NCI-H2029 treated with DMSO at 0.1 percent for 48 hours (cell line): ENCODE measurements at places on chromosomes 12 and 14.

- no peak for DNase-seq
Observed at GRCh38 chr14:101006008-101006407, 102.5 kb upstream of the RTL1 start.

- DNase-seq: no peak
Observed at GRCh38 chr14:96729889-96730288, 67.3 kb upstream of the VRK1 start.

DNA sequence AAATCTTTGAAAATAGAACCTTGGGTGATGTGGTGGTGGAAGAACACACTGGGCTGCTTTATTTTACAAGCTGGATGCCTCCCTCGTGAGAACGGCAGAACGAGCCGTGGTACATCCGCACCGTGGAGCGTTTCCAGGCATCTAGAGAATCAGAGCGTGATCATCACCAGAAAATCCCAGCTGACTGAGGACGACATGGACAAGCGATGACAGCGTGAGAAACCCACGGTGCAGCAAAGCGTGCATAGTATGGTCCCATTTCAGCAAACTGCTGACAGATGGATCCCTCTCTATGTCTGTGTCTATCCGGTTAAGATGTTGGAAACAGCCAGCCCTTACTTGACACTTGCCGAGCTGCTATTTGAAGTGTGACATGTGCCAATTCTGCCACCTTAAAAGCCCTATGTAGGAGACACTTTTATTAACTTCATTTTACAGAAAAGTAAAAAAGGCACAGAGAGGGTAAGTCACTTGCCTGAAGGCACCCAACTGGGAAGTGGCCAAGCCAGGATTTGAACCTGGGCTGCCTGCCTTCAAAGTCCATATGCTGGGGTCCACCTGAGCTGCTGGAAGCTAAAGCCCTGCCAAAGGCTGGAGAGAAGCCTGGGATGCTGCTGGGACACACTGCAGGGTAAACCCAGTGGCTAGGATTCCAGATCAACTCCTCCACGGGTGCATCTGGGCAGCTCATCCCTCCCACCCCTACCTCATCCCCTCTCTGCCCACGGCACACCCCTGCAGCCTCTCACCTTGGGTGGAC is 14.9 kb downstream of the SCARB1 start:
- no peak for DNase-seq

- DNase-seq: no peak
Observed at GRCh38 chr14:39233680-39234326, at the start of gene MIA2. MIA2 (plus strand) TSS chr14:39233915; CDS start chr14:39234115, 200 bp downstream.

- DNase-seq: no peak
Observed at GRCh38 chr12:122646517-122647217, 56.5 kb downstream of the HCAR2 start.

- DNase-seq: no peak
Observed at GRCh38 chr14:36579573-36580140, 2.8 kb downstream of the NKX2-8 start.

DNA sequence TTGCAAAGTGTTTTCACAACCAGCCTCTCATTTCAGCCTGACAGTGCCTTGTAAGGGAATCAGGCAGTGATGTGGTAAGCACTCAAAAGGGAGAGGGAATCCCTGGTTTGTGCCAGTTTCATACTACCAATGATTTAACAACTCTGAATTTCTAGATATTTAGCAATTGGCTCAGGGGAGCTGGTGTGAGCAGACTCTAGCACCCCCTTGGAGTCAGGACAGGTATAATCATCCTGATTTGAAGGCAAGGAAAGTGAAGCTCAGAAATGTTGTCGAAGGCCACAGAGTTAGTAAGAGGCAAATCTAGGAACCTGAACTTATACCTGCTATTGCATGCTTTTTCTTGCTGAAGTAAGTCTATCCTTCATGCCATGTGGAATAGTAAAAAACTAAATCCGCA is 63.1 kb upstream of the DACT1 start:
- no peak for DNase-seq

DNA sequence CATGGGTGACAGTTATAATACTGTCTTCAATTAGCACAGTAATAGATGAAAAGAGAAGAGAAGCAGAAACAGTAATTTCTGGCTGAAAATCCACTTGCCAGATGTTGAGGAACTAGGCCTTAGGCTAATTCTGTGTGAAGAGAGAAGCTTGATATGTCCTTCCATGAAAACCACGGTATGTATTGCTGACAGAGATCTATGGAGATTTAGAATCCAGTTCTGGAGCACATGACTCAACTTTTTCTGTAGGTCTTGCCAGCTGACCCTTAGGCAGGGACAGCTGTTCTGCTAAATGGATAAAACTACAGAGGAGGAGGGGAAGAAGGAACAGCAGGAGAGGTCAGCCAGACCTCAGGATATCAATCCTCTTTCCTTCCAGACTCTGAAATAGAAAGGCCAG is 211.5 kb downstream of the PRKD1 start:
- DNase-seq: no peak

DNA sequence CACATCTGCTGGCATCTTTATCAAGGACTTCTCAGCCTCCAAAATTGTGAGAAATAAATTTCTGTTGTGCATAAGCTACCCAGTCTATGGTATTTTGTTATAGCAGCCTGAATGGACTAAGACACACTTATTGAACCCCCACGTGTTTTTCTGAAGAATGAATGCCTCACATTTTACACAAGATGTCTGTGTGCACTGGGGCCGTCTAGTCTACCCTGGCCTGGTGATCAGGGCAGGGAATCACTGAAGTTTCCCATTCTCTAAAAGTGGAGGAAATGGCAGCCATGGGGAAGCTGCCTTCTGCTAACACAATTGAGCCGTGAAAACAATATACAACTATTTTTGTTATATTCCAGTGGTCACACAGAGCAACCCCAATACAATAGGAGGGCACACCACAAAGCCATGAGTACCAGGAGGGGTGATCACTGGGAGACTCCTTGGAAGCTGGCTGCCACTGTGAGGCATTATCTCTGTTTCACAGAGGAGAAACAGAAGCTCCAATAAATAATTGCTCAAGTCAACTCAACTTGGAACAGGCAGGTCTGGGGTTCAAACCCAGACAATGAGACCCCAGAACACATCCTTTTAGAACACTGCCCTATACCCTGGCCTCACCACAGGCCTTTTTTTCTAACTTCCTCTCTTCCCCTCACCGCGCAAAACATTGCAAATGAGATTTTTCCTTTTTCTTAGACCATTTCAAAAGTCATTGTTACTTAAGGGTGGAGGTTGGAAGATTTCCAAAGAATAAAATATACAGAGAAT is 18.3 kb upstream of the LTA4H start:
- no peak for DNase-seq

DNA sequence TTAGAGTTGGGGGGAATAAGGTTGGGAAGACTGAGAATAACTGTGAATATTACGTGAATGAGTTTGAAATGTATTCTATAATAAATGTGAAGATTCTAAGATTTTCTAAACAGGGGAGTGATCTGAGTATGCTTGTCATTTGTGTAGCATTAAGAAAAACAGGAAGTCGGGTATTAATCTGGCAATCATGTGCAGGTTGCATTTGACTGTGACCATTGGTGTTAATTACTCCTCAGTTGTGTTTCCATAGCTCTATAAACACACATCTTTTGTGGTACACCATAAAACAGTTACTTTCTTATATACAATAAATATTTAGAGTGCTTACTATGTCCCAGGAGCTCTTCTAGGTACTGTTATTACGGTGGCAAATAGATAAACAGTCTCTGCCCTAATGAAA is 434.4 kb upstream of the PDE3A start:
- no peak for DNase-seq

DNA sequence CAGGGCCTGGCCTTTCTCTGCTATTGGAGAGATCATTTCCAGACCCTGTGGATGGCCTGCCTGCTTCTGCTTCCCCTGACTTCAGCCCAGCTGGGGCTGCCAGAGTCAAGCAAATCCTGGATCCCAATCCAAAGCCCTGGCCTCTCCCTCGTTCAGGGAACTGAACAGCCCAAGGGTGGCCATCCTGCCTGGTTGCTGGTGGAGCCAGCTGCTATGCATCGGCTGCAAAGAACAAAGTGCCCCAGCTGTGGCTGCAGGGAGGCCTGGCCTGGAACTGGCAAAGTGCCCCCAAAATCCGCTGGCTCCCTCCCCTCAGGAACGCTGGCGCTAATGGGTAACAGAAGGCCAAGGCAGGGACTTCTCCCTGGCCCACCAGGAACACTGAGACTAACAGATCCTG is 56.4 kb downstream of the LRRC74A start:
- DNase-seq: no peak

DNA sequence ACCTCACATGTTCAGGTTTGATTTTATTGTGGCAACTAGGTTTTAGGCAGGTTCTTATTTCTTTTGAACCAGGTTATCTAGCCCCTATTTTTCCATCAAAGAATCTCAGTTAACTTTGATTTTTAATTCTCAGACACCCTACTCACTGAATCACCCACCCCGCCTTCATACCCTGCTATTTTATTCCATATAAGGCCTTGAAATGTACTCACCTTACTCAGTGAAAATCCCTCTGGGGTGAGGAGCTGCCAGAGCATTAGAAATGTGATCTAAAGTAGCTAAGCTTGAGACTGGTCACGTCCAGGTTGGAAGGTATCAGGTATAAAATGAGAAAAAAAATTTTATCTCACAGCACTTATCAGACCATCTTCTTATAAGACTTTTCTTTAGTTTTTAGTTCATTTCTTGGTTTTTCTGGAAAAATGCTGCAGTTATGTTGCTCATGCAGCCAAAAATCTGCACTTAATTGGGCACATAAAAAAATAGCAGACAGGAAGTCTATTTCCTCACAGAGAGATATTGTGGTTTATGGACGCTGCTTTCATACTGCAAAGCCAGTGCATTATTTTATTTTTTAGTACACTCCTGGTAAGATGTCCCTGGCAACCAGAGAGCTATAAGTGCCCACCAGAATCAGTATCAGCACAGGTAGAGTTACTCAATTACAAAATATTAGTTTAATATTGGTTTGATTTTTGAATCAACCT is 101.5 kb upstream of the CCDC91 start:
- no peak for DNase-seq

- no peak for DNase-seq
Observed at GRCh38 chr14:88904864-88905263, 80.4 kb downstream of the TTC8 start.

- no peak for DNase-seq
Observed at GRCh38 chr12:54368025-54368708, 3.9 kb upstream of the GPR84 start.

DNA sequence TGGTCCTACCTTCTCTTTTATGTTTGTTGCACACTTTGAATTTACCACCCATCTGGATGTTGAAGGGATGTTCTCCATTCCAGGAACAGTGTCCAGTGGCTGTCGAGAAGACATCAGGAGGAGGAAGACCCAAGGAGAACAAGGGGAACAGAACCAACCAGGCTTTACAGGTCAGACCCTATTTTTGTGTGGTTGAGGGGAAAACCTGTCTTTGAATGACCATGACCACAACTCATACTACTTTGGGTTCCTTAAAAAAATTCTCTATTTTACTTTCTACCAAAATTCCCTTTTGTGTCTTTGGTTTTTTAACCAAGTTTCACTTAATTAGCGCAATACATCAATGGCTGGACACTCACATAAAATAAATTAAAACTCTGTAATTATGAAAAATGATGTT is 78.7 kb downstream of the PLXNC1 start:
- DNase-seq: no peak

GRCh38 chr12:103626498-103626897 is 39.4 kb downstream of the STAB2 start:
- DNase-seq: peak; percentile 28

- peak; percentile 51 for DNase-seq
Observed at GRCh38 chr12:86950444-86950843, 694.3 kb upstream of the MGAT4C start.

DNA sequence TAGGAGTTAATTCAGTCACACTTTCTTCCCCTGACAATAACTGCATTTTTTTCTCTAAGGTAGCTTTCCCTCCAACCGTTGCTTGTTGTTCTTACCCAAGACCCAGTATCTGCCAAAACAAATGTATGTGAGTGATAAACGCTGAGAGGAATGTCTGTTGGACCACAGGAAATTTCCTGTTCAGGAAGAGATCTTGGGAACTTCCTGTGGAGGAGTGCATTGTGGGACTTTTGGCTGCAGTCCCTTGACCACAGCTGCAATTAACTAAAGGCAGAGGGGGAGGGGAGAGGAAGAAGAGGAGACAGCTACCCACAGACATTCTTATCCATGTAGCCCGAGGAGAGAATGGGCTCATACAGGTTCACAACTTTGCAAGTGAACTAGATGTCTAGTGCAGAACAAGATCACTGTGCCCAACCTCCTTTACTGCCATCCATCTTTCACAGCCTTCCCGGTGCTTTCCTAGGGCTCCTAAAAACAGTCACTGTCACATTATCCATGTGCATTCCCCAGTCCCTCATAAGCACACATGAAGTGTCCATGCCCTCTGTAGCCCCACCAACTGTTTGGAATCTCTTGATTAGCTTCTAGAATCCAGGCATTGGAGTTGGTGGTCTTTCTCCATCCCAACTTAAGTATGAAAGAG is 149.5 kb downstream of the ETV6 start:
- no peak for DNase-seq

DNA sequence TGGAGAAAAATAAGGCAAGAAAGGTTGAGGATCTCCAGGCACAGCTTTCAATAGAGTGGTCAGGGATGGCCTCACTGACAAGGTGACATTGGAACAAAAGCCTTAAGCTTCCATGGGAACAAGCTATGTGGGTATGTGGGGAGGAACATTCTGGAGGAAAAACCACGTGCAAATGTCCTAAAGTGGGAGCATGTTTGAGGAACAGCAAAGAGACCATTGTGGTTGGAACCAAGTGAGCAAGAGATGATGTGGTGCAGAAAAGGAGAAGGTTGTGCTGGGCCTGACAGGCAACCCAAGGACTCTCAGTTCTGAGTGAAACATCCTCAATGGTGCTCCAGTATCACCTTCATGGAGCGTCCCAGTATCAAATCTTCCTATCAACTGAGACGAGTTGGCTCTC is 184.0 kb downstream of the CAND1 start:
- DNase-seq: no peak

DNA sequence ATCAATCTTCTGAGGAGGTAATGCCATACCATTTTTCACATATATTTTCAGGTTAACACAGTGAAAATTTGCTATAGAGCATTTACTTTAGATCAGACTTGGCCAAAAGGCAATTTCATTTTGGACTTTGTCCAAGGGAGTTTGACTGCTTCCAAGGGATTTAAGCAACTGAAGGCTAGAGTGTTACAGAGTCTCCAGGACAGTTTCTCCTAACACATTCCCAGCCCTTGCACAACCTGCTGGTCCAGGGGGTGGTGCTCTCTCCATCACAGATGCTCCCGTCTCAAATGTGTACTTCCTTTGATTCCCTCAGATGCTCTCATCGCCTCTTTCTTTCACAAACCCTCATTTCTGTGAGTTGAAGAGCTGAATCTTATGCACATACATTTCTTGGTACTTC is 143.1 kb downstream of the TPH2 start:
- DNase-seq: no peak

- no peak for DNase-seq
Observed at GRCh38 chr12:59597385-59597781, 1.6 kb downstream of the SLC16A7 start.
